ENCODE measurements at places on chromosomes 1 and 21. TPM values are rescaled to one million over a fixed set of nuclear protein-coding genes. Genes with fewer than 3 reads are reported as not detected.

Gene CFAP107
- not detected for total RNA-seq

Gene CDC42
- total RNA-seq: 301 TPM

Gene SPRR2A
- not detected for total RNA-seq

Gene SHC1
- 38.4 TPM for total RNA-seq

Gene CD52
- 263 TPM for total RNA-seq

Gene LHX8
- not detected for total RNA-seq

Gene THEMIS2
- total RNA-seq: 19.6 TPM

DNA sequence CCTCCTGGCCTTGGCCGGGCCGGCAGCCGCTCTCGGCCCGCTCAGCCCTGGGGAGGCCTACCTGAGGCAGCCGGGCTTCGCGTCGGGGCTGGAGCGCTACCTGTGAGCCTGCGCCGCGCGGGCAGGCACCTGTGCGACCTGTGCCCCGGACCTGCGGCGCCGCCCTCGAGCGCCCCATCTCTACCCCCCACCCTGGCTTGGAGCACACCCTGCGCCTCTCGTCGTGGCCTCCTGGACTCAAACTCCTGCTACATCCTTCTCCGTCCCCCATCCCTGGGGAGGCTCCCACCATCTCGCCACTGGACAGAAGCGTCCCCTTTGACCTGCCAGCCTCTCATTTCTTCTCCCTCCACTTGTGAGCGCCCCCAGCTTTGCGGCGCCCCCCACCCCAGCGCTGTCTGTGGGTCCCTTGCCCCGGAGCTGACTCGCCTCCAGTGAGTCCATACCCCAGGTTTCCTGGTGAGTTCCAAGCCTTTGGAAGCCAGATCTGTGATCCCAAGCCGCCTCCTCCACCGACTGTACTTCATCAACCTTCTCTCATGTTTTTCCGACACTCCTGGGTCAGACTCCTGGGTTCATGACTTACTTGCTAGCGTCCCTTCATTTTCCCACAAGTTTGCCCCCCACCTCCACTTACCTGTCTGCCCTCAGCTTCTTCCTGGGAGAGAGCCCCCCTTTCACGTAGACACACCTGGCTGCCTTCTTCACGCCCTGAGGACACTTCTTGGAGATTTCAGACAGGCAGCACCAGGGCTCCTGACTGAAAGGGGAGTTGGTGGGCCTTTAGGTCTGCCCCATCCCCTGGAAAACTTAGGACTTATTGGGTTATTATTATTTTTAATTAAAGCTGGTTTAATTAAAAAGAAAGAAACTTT lies 1.3 kb downstream of the FOXE3 start:
- H3K4me3 ChIP-seq: no peak overlapping the region
- DNase-seq: no peak
- peaks cover 67% of the 10 kb centered on the region for H3K27me3 ChIP-seq
- no peaks in the 10 kb centered on the region for H3K36me3 ChIP-seq
- H3K4me1 ChIP-seq: no peaks in the 10 kb centered on the region

- no peaks in the 10 kb centered on the region for H3K27me3 ChIP-seq
- no peak for DNase-seq
- peaks cover 70% of the 10 kb centered on the region for H3K36me3 ChIP-seq
- no peak overlapping the region for H3K27ac ChIP-seq
Measured at GRCh38 chr21:45522381-45522780, 19.9 kb downstream of the SLC19A1 start.

DNA sequence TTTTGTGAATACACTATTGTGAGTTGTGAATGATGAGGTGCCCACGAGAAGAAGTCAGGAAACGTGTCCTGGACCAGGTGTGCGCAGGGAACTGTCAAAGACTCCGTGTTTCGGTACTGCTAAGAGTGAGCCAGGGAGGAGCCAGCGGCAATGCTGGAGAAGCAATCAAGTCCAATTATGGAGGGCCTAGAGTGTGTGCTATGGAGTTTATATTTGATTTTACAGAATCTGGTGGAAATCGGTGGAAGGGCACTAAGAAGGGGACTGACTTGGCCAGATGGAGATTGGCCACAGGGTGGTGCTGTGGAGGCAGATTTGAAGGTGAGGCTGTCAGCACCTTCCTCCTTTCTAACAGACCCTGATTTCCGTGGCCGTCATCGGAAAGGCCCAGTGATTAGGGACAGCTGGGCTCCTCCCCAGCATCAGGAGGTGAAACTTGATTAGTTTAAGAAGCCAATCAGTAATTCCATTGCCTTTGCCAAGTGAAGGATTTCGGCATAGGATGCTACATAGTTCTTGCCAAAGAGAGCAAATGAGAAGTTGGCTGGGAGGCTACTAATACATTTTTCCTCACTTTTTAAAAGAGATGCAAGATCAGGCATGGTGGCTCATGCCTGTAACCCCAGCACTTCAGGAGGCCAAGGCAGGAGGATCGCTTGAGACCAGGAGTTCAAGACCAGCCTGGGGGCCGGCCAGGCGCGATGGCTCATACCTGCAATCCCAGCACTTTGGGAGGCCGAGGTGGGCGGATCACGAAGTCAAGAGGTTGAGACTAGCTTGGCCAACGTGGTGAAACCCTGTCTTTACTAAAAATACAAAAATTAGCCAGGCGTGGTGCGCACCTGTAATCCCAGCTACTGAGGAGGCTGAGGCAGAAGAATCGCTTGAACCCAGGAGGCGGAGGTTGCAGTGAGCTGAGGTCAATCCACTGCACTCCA lies 7.0 kb downstream of the PTCH2 start:
- no peak overlapping the region for H3K4me3 ChIP-seq
- peak overlapping the region; percentile 14 for H3K27ac ChIP-seq
- H3K27me3 ChIP-seq: no peaks in the 10 kb centered on the region
- peaks cover 10% of the 10 kb centered on the region for H3K4me1 ChIP-seq
- peak; percentile 84 for DNase-seq
- H3K36me3 ChIP-seq: no peaks in the 10 kb centered on the region

- no peak overlapping the region for H3K4me3 ChIP-seq
- H3K27ac ChIP-seq: no peak overlapping the region
- peaks cover 10% of the 10 kb centered on the region for H3K36me3 ChIP-seq
- H3K4me1 ChIP-seq: no peaks in the 10 kb centered on the region
- no peak for DNase-seq
Measured at GRCh38 chr1:87539147-87539546, 210.5 kb downstream of the LMO4 start.

DNA sequence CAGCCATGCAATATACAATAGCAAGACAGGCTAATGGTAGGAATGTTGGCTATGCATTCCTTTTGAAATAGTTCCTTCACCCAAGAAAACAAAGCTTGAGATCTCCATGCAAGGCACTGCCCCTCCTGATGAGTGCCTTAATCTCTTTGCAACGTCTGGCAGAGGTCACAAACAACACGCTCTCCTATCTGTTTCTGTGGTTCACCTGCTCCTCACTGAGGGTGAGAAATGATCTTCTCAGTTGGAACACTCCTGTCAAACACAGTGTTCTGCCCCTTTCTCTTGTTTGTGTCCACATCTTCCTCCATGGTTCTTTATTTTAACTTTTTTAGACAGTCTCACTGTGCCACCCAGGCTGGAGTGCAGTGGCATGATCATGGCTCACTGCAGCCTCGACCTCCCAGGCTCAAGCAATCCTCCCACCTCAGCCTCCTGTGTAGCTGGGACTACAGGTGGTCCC lies 21.2 kb upstream of the XPR1 start:
- no peaks in the 10 kb centered on the region for H3K36me3 ChIP-seq
- no peaks in the 10 kb centered on the region for H3K27me3 ChIP-seq
- no peak overlapping the region for H3K27ac ChIP-seq
- no peak for DNase-seq

DNA sequence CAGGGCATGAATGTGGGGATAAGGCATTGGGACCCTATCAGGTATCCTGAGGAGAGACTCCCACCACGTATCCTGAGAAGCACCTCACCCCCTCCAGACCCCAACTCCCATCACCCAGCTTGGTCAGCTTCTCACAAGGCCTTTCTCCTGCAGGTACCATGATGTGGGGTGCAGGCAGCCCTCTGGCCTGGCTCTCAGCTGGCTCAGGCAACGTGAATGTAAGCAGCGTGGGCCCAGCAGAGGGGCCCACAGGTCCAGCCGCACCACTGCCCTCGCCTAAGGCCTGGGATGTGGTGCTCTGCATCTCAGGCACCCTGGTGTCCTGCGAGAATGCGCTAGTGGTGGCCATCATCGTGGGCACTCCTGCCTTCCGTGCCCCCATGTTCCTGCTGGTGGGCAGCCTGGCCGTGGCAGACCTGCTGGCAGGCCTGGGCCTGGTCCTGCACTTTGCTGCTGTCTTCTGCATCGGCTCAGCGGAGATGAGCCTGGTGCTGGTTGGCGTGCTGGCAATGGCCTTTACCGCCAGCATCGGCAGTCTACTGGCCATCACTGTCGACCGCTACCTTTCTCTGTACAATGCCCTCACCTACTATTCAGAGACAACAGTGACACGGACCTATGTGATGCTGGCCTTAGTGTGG lies 1.3 kb downstream of the GPR3 start:
- H3K27ac ChIP-seq: no peak overlapping the region
- H3K36me3 ChIP-seq: no peaks in the 10 kb centered on the region
- no peak for DNase-seq
- no peaks in the 10 kb centered on the region for H3K27me3 ChIP-seq
- peaks cover 7% of the 10 kb centered on the region for H3K4me1 ChIP-seq

- no peaks in the 10 kb centered on the region for H3K4me1 ChIP-seq
- DNase-seq: no peak
- peaks cover 13% of the 10 kb centered on the region for H3K27me3 ChIP-seq
- no peaks in the 10 kb centered on the region for H3K36me3 ChIP-seq
- no peak overlapping the region for H3K4me3 ChIP-seq
Measured at GRCh38 chr1:63189677-63190076, 132.7 kb upstream of the FOXD3 start.

GRCh38 chr1:47658161-47658920 lies 220.5 kb downstream of the FOXD2 start:
- no peaks in the 10 kb centered on the region for H3K4me1 ChIP-seq
- no peak overlapping the region for H3K4me3 ChIP-seq
- DNase-seq: no peak
- no peak overlapping the region for H3K27ac ChIP-seq
- H3K27me3 ChIP-seq: peaks cover 13% of the 10 kb centered on the region

DNA sequence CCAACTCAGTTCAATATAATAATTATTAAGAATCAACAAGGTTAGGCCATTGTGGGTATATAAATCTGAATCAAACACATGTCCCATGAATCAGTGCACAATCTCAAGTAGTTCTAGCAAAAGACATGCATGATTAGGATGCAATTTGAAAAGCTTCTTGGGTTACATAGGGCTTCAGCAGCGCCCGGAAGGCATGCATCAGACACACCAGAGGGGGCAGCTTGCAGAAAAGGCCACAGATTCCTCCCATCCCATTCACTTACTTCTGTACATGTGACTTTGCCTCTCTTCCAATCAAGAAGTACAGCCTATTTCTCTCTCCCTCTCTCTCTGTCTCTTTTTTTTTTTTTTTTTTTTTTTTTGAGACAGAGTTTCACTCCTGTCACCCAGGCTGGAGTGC lies 91.8 kb downstream of the KCNN3 start:
- no peak overlapping the region for H3K4me3 ChIP-seq
- DNase-seq: no peak
- peaks cover 7% of the 10 kb centered on the region for H3K4me1 ChIP-seq
- H3K27me3 ChIP-seq: no peaks in the 10 kb centered on the region
- no peaks in the 10 kb centered on the region for H3K36me3 ChIP-seq

GRCh38 chr21:41435706-41436105 lies 9.7 kb downstream of the MX1 start:
- H3K27me3 ChIP-seq: no peaks in the 10 kb centered on the region
- H3K4me1 ChIP-seq: no peaks in the 10 kb centered on the region
- no peak overlapping the region for H3K4me3 ChIP-seq
- no peak for DNase-seq
- peaks cover 54% of the 10 kb centered on the region for H3K36me3 ChIP-seq

GRCh38 chr1:221264848-221265247 lies 385.6 kb downstream of the HLX start:
- no peak for DNase-seq
- H3K36me3 ChIP-seq: no peaks in the 10 kb centered on the region
- no peak overlapping the region for H3K27ac ChIP-seq
- H3K4me3 ChIP-seq: no peak overlapping the region

GRCh38 chr1:7641587-7642417 lies 129.3 kb upstream of the VAMP3 start:
- no peak overlapping the region for H3K4me3 ChIP-seq
- H3K4me1 ChIP-seq: no peaks in the 10 kb centered on the region

DNA sequence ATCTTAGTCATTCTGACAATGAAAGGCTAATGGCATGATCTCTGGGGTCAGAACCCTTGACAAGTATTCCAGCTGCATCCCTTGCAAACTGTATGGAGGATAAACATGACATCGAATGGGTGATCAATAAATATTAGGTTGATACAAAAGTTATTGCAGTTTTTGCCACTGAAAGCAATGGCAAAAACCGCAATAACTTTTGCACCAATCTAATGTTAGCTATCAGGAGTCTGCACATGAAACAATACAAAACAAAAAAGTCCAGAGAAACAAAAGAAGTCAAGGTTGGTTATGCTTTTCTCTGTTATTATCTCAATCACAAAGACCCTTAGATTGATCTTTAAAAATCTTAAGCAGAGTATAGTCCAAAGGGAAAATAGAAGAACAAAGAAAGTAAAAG lies 292.7 kb downstream of the DUSP10 start:
- peak overlapping the region; percentile 72 for H3K27ac ChIP-seq
- no peak for DNase-seq
- H3K27me3 ChIP-seq: peaks cover 27% of the 10 kb centered on the region
- H3K4me1 ChIP-seq: peaks cover 15% of the 10 kb centered on the region

DNA sequence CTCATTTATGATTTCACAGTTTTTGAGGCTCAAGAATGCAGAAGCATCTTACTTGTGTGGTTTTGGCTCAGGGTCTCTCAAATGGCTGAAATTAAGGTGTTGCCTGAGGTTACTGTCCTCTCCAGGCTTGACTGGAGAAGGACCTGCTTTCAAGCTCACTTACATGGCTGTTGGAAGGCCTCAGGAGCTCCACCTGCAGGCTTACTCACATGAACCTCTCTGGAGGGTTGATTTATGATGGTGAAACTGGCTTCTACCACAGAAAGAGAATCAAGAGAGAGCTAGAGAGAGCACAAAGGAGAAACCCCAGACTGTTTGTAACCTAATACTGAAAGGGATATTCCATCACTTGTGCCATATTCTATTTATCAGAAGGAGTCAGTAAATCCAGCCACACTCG lies 6.2 kb upstream of the KCNK2 start:
- no peak overlapping the region for H3K27ac ChIP-seq
- H3K4me3 ChIP-seq: no peak overlapping the region
- H3K36me3 ChIP-seq: no peaks in the 10 kb centered on the region
- H3K27me3 ChIP-seq: peaks cover 24% of the 10 kb centered on the region
- no peaks in the 10 kb centered on the region for H3K4me1 ChIP-seq

DNA sequence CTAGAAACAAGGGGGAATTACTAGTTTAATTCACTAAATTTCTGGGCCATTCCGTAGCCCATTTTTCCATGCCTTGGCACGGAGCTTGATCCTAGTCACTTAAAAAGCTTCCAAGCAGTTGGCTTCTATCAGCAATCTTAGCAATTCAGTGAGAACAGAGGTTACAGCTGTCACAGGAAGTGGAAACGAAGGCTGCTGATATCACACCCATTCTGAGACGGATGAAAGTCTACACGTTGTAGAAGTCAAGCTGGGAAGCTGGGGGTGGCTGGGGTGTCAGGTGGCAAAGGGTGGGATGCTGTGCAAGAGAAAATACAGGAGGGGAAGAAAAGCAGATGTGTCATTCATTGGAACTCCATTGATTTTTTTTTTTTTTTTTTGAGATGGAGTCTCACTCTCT lies 11.8 kb upstream of the STMN1 start:
- no peaks in the 10 kb centered on the region for H3K27me3 ChIP-seq
- peaks cover 24% of the 10 kb centered on the region for H3K4me1 ChIP-seq
- peak overlapping the region; percentile 49 for H3K27ac ChIP-seq
- DNase-seq: no peak
- H3K36me3 ChIP-seq: no peaks in the 10 kb centered on the region
- no peak overlapping the region for H3K4me3 ChIP-seq

Measured in activated naive CD8-positive, alpha-beta T cell treated with anti-CD3 and anti-CD28 coated beads for 36 hours (primary cell).